ENCODE measurements at places on chromosomes 5 and 9.

- DNase-seq, result peak; percentile 37
Observed at GRCh38 chr9:121863955-121864354, 212.5 kb downstream of the DAB2IP start.

- DNase-seq, result peak; percentile 55
Observed at GRCh38 chr5:179858241-179858585, 404 bp downstream of the MRNIP start.

DNA sequence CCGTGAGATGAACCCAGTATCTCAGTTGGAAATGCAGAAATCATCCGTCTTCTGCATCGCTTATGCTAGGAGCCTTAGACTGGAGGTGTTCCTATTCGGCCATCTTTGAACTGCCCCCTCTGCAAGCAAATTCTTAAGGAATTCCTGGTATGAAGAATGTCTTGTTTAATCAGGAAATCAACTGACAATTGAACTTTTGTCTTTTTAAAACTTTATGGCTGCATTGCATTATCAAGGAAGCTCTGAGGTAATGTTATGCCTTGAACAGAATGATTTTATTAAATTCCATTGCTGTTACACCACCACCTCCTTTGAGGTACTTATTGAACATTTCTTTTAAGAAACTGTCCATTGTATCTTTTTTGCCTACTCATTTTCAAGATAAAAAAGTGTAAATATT lies 1915.7 kb upstream of the CDH9 start:
- DNase-seq, result no peak

DNA sequence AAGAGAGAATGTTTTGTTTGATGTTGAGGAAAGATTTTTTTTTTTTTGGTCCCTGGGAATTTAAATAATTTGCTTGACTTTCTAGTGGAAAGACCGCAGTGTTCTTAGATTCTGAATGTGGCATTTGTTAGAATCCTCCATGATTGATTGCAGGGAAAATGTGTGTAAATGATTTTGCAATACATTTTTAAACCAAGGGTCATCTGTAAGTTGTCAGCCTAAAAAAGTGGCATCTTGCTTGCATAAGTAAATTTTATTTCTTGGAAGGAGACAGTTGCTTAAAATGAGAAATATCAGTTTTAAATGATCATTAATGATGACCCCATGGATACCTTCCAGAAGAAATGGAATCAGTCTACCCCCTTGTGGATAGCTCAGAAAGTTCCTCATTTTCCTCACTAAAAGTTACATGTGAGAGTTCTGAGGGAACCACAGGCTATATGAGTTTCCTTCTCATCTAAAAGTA lies 105.1 kb upstream of the SLC25A48 start:
- no peak for DNase-seq

DNA sequence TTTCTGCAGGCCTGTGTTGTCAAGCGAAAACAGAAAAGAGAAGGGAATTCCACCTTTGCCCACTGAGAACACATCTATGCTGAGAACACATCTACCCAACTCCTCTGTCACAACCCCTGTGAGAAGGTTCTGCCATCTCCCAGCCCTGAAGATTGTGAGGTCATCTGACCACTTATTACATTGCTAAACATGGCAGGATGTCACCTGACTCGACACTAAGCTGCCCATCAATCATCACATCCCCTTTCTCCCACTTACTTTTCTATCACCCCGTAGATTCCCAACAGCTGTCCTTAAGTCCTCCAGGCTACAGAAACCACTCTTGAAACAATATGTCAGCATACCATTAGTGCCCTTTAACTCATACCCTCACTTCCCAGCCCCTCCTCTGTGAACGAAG lies 64.2 kb upstream of the PRSS3 start:
- no peak for DNase-seq

DNA sequence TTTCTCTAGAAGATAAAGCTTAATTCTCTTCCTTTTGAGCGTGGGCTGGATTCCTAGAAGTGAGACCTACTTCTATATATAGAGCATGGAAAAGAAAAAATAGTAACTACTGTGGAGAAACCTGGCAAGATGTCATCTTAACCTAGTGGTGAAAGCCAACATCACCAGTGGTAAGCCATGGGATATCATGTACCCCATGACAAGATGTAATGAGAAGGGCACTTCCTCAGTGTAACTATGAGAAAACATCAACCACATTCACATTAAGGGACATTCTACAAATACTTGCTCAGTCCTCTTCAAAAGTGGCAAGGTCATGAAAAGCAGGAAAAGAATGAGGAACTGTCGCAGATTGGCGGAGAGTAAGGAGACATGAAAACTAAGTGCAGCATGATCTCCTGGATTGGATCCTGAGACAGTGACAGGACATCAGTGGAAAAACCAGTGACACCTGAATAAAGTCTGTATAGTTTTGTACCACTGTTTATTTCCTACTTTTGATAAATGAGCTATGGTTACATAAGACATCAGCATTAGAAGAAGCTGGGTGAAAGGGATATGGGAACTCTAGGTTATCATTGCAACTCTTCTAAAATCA lies 65.4 kb downstream of the PRRC1 start:
- DNase-seq, result no peak

- DNase-seq, result no peak
Observed at GRCh38 chr5:76570153-76570552, 53.0 kb downstream of the F2RL2 start.

DNA sequence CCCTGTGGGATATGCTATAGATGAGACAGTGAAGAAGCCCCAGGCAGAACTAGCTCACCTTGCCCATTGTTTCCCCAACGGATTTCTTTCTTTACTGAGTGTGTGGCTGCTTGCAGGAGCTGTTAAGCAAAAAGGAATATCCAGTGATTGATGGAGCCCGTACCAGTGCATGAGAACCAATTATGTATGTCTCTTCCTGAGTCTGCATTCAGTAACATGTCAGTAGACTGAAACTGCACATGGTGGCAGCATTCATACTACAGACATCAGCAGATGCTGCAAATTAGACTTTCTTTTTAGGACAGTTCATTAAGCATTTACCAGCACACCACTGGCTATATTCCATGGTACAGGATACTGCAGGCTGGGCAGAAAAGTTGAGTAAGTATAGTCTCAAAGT lies 90.3 kb upstream of the PLCXD3 start:
- DNase-seq, result no peak

GRCh38 chr9:87464110-87464991 lies 33.3 kb upstream of the DAPK1 start:
- DNase-seq, result peak; percentile 41

DNA sequence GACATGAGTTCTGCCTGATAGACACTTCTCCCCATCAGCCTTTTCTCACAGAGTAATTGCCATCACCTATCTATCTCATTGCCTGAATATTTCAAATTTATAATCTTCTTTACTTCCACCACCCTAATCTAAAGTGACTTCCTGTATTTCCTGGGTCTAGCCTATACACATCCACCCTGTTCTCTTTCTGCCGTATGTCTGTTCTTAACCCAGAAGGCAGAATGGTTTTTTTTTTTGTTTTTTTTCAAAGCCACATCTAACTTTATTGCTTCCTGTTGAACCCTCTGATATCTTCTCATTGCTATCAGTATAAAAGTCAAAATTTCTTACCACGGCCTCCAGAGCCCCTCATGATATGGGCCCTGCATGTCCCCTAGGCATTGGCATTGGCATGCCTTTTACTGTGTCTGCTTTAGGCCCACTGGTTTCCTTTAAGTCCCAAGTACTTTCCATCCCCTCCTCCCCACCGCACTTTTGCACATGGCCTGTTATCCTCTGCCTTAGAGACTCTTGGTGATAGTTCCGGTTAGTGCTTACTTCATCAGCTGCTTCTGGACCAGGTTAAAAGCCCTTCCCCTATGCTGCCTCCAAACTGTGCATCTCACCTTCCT lies 159.9 kb downstream of the MAN2A1 start:
- DNase-seq, result no peak

GRCh38 chr5:180126716-180127681 lies 55.4 kb upstream of the RNF130 start:
- peak; percentile 86 for DNase-seq

DNA sequence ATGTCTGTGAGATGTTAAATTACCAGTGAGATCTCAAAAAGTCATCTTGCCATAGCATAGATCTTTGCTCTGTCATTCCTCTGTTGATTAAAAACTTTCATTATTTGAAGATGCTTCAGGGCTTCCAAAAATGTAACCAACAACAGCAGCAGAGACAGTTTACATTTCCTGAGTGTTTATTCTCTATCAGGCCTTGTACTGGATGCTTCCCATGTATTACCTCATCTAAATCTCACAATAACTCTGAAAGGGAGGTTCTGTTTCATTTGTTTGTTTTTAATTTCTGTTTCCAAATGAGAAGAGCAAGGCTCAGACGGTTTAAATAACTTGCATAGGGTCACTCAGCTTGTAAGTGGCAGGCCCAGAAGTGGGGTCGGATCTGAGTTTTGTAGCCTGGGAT lies 45.2 kb downstream of the MRRF start:
- no peak for DNase-seq

DNA sequence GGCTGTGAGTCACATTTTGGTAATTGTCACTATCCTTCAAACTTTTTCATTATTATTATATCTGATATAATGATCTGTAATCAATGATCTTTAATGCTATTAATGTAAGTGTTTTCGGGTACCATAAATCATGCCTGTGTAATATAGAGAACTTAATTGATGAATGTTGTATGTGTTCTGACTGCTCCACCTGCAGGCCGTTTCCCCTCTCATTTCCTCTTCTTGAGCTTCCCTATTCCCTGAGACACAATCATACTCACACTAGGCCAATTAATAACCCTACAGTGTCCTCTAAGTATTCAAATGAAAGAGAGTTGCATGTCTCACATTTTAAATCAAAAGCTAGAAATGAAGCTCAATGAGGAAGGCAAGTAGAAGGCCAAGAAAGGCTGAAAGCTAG lies 420.9 kb upstream of the SGCD start:
- no peak for DNase-seq

DNA sequence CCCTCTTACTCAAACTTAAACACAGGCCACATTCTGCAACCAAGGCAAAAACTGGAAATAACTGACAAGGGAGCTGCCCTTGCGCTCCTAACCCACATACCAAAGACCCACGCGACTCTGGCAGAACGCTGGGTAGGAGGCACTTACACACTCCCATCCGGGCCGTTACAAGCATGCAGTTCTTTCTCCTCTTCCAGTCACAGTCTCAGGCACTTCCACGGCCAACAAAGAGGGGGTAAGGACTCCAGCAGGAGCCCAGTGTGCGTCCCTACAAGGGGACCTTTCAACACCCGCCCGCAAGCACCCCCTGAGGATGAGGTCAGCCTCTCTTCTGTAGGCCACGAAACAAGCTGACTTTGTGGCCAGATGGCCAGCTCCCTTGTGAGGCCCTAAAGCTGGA lies 57.4 kb downstream of the SERINC5 start:
- no peak for DNase-seq

DNA sequence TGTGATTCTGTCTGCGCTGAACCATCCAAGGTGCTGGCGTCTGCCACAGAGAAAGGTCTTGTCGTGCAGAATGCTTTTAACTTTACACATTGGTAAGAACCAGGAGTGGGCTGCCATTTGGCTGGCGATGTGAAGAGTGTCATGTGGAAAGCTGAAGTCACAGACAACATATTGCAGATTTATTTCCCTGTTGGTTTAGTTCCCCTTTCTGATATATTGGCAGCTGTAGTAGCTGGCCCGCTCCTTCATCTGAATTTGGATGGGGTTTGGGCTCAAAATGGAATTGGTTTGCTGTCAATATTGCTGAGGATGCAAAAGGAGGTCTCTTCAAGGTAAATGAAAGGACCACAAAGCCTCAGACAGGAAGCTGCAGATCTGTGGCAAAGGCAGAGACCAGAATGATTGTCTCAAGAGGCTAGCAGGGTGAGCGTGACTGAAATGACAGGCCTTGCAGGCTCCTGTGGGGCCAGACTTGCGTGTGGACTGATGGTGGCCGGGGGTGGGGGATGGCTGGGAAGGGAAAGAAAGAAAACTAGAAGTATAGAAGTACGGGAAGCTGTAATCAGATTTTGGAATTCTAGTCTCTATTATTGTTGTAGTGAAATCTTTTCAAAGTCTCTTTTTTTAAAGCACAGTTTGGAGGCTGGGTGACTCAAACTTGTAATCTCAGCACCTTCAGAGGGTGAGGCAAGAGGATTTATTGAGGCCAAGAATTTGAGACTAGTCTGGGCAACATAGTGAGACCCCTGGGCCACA lies 25.1 kb upstream of the CD180 start:
- DNase-seq, result no peak

DNA sequence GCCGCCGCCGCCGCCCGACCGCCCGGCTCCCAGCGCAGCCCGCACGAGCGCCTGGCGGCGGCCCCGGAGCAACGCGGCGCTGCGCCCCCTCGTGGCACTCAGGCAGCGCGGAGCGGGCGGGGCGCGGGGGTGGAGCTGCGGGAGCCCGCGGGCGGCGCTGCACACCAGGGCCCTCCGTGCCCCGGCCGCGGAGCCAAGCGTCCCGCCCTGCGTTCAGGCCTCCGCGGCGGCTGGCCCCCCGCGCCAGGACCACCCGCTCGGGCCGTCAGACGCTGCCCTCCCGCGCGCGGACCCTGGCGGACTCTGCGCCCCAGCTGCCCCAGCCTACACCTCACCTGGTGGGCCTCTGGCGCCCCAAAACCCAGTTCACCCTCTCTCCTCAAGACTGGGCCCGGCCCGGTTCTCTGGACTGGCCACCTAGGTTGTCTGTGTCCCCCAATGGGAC lies at the start of gene RASGEF1C:
TSS of gene RASGEF1C (minus strand) at position 75 of the 445 bp plus-strand sequence. CDS start 71,159 bp downstream, outside the sequence.
- peak; percentile 96 for DNase-seq

DNA sequence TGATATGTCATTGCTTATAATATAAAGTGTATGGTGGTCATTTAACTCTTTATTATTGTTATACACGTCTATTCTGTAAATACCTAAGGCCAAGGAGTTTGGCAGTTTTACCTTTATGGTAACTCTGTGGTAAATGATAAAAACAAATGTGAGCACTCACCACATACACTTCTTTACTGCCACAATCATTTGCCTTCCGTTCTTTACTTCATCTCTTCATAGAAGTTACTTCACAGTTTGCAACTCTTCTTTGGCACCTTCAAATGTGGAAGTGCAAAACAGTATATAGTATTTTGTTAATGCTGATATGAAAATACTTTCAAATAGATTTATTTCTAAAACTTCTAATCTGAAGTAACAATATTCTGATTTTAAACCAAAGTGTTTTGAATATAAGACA lies 4.4 kb upstream of the MEF2C start:
- DNase-seq, result no peak

DNA sequence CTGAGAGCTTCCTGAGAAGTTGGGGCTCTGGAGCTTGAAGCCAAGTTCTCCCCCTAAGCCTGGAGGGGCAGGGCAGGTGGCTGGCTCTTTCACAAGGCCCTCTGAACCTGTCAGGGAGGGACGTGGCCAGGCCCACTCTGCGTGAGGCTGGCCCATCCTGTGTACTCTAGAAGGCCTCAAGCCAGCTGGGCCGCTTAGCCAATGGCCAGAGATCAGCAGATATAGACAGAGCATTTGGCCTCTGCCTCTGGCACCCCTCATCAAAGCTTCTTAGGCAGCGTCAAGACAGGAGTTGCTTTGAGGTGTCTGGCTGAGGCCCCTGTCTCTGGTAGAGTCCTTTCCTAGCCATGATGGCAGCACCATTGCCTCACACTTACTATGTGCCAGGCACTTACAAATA lies 105.6 kb downstream of the FGF18 start:
- no peak for DNase-seq

DNA sequence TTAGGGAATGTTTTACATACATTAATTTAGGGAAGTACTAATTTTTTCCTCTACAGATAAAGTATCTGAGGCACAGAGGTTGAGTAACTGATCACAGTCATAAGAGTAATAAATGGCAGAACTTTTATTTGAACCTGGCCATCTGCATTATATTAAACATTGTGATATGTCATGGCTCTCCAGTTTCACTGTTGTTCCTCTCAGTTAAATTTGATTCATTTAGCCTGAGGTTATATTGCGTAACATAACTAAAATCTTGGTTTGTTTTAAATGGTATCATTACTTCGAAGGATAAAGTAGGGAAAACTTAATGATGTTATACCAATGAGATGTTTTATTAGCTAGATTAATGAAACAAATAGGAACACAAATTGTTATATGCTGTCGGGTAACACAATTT lies 284.4 kb downstream of the KDM4C start:
- DNase-seq, result no peak
